ENCODE measurements at places on chromosomes 3 and 15.

- no peak for DNase-seq
Observed at GRCh38 chr3:166499636-166500035, 662.4 kb upstream of the BCHE start.

DNA sequence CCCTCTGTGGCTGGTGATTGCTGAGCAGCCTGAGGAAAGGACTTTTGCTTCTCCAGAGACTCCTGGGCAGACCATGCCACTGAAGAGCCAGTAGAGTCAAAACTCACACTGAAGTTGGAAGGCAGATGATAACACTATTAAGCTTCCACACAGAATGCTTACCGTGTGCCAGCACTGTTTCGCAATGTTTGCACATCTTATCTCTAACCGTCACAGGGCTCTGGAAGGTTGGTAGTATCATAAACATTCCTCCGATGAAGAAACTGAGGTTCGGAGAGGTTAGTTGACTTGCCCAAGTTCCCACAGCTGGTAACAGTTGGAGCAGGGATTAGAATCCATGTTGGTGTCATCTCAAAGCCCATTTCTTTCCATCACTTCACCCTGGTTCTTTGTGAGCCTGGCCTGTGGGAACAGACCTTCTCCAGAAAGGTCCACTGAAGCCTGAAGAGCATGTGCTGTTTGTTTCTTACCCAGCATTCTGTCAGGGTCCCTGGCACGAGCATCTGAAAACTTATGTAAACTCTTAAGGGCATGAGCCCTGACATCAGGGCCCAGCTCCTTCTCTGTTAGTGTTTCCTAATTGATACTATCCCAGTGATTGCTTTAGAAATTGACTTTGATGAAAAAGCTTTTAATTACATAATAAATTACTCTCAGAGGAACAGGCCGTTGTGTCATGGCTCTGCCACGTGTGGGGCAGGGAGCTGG lies 77.0 kb upstream of the PRR23C start:
- DNase-seq = no peak

DNA sequence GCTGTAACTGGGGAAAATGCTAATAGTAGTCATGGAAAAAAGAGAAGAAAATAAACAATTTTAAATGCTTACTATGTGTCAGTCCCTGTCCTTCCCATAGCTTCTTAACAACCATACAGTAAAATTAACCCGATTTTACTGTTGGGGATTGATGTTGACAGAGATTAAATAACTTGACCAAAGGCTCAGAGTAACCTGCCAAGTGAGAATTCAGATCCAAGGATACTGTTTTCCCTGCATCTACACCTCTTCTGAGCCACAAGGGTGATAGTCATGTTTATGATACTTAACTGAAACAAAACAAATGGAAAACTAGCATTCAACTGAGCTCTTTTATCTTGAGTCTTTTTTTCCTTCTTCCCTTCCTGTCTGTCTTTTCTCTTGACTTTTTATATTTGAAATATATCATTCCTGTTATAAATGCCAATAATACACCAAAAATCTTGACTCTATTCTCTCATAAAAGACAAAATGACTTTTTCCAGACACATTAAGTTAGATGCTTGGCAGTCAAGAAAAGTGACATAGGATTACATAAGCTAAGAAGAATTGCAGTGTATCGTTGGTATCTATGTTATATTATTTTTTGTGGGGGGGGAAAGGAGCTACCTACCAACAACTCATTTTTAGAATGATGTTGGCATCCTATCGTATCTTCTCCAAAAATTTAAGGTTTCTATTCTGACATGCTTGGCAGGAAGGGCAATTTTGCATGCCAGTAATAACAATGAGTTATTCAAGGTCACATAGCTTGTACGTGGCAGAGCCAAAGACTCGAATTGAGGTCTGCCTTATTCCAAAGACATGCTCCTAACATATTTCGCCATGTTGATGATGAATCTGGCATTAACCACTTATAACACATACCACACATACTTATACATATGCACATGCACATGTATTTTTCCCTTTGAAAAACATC lies 306.6 kb upstream of the KCNH8 start:
- no peak for DNase-seq

DNA sequence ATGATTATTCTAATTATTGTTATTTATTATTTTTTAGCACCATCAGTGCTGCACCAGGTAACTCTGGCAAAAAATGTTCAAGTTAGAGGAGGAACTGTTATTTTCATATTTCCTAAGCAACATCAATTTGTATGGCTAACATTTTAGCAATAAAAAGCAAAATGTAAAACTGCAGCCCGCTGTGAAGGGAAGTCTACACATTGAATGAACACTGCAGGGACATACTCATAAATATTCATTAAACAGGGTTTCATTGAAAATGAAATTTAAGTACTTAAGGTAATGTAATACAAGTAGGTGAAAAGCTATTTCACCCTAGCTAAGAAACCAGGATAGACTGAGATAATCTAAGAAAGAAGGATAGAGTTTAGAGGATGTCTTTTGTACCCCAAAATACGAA lies 532.7 kb downstream of the NLGN1 start:
- DNase-seq = no peak

GRCh38 chr3:12392101-12392878 lies 92.0 kb upstream of the TSEN2 start:
- no peak for DNase-seq

- no peak for DNase-seq
Observed at GRCh38 chr15:59296181-59296617, 76.5 kb downstream of the MYO1E start.

DNA sequence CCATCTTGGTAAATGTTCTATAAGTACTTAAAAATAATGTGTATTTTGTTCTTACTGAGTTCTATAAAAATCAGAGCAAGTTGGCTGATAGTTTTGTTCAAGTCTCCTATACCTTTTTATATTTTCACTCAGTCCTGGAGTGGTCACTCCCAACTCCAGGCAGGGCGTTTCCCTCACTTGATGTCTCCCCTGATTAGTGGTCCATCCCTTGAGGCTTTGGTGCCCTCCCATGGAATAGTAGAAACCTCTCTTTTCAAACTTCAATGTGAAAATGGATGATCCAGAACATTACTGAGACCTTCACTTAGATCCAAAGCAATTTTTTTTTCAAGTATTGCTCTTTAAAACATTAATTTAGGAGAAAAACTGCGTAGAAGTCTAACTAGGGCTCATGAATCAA lies 25.0 kb upstream of the SCN10A start:
- DNase-seq = no peak

GRCh38 chr3:31230425-31231223 lies 302.1 kb upstream of the STT3B start:
- DNase-seq = no peak

- DNase-seq = no peak
Observed at GRCh38 chr15:70151462-70151861, 53.7 kb upstream of the TLE3 start.

- no peak for DNase-seq
Observed at GRCh38 chr15:98123297-98123696, 162.8 kb downstream of the ARRDC4 start.

DNA sequence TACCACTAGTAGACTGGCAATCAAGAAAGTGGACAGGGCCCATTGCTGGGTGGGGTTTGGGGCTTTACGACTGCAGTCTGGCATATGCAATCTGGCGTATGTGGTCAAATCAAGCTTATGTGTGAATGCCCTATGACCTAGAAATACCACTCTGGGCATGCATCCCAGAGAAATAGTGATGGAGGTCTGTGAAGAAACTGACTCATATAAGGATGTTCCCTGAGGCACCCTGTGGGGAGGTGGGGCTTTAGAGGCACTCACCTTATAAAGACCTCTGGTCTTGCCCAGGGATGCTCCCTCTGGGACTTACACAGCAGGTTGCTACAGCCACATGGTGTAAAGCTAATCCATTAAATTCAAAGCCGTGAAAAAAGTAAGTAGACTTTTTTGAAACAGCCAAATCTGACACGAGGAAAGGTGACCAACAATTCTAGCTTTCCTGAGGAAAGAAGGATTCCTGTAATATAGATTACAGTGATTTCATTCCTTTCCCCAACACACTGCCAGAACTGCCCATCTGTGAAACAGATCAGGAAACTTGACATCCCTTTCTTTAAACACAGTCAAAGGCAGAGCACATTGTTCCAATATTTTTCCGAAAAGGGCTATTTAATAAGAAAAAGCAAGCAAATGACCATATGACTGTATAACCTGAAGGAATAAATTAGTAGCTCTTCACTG lies 13.6 kb downstream of the RARRES1 start:
- DNase-seq = no peak

DNA sequence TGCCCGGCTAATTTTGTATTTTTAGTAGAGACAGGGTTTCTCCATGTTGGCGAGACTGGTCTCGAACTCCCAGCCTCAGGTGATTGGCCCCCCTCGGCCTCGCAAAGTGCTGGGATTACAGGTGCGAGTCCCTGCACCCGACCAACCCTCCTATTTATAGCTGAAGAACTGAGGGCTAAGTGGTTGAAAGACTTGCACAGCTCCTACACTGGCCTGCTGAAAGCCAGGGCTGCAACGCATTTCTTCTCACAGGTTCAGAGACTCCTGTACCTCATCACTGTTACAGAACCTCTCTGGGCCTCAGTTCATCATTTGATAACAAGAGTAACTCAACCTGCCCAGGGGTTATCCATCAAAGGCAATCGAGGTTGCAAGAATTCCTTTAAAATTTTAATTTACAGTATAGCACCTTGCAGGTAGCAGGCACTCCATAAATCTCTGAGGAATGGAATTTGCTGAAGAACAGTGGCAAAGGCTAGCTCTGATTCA lies 626.5 kb upstream of the TBL1XR1 start:
- DNase-seq = no peak

GRCh38 chr3:26962492-26963360 lies 340.2 kb downstream of the LRRC3B start:
- DNase-seq = no peak

GRCh38 chr3:8223766-8224165 lies 277.9 kb upstream of the LMCD1 start:
- no peak for DNase-seq

DNA sequence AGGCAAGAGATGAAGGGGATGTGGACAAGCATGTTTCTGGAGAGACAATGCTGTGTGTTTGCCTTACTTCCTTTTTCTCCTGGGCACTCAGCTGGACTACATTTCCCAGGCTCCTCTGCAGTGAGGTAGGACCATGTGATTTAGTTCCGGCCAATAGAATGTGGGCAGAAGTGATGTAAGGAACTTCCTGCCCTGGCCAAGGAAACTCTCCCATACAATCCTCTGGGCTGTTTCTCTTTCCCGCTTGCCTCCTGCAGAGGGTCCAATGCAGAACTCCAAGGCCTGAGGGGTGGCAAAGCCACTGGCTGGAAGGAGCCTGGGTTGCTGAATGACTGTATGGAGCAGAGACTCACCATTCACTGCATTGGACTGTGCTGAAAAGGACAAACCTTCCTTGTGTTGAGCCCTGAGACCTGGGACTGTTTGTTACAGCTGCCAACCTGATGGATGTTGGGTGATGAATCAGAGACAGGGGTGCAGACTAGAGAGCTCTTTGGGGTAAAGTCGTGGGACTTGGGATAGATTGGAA lies 82.7 kb upstream of the SLC6A6 start:
- peak; percentile 6 for DNase-seq

- DNase-seq = no peak
Observed at GRCh38 chr3:113607219-113607596, 74.9 kb downstream of the SIDT1 start.

- no peak for DNase-seq
Observed at GRCh38 chr15:71810256-71811035, at the start of gene NR2E3. TSS of gene NR2E3 (plus strand) at chr15:71810554. CDS start at chr15:71810744, 190 bp downstream.

DNA sequence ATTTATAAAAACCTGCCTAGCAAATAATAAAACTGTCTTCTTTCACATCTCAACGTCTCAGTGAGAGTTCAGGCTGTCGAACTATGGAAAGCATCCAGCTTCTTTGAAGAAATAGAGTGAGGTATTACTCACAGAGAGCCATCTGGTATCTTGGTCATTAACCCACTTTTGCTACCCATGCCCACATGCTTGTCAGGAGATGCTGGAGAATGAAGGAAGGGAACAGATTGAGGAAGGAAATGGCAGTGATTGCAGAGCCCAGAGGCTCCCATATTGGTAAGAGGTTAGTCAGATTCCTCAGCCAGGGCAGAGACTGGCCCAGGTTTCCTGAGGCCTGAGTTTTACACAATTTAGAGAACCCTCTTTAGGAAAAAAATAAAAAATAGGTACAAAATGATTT lies 119.1 kb downstream of the B3GALNT1 start:
- no peak for DNase-seq

DNA sequence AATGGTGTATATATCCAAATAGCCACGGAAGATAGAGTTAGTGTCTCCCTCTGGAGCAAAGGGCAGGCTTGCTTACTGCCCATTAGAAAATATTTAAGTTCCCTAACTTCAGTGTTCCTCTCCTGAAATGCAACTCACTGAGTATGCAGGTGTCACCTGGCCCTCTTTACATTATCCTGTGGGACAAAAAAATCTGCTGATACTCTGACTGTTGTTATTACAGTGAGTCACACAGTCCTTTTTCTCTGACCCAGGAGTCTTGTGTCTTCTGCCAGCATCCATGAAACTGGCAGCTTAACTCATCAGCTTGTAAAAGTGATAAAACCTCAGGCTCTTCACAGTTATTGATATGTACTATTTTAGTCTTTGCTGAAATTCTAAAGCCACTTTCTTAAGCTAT lies 42.2 kb upstream of the RASGRF1 start:
- no peak for DNase-seq

GRCh38 chr3:133282236-133282635 lies 117.6 kb upstream of the BFSP2 start:
- no peak for DNase-seq

- no peak for DNase-seq
Observed at GRCh38 chr3:39989746-39990145, 180.3 kb downstream of the MYRIP start.

DNA sequence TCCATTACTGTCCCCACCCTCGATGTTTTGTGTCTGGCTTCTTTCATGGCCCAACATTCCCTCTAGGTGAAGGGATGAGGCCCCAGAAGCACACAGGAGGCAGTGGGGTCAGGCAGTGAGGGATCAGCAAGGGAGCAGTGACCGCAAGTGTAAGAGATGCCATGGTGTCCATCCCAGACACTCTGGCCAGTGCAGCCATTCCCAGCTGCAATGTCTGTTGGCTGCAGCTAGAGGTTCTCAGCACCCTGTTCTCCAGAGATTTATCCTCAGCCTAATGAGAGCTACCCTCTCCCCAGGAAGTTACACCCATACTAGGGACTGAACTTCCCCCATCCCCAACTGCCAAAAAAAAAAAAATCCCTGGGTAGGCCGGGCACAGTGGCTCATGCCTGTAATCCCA lies 40.2 kb downstream of the TRANK1 start:
- no peak for DNase-seq

DNA sequence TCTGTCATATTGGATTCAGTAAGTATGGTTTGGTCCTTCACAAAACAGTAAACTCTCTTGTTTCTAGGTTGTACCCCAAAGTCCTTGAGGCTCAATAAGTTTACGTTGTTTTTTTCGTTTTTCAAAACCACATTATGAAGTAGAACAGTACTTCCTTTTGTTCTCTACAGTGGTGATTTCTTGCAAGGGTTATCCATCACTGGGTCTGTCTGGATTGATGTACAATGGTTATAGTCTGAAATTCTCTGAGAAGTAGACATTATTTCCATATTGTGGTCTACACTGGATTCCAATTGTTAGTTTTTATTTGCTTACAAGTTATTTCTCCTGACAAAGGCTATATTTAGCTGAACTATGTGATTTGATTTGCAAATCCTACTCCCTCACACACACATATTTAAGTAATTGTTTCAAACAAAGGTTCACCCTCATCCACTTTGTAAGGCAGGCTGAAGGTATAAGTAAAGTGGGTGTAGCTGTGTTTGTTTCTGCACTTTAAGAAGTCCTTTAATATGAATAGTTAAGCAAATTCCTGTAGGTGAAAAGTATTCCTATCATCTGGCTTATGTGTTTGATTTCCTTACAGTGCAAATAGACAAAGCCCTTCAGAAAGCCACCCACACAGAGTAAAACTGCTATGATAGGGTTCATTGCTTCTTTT lies 64.2 kb upstream of the MME start:
- no peak for DNase-seq
